Effector memory CD8-positive, alpha-beta T cell (primary cell): ENCODE measurements at places on chromosomes 5 and 9.

- peaks cover 58% of the 10 kb centered on the region for H3K27me3 ChIP-seq
- no peaks in the 10 kb centered on the region for H3K36me3 ChIP-seq
- no peak for DNase-seq
- H3K4me1 ChIP-seq, result no peaks in the 10 kb centered on the region
- H3K27ac ChIP-seq, result no peak overlapping the region
These were observed 171.2 kb downstream of the HSPA4 start for GRCh38 chr5:133222979-133223378.

DNA sequence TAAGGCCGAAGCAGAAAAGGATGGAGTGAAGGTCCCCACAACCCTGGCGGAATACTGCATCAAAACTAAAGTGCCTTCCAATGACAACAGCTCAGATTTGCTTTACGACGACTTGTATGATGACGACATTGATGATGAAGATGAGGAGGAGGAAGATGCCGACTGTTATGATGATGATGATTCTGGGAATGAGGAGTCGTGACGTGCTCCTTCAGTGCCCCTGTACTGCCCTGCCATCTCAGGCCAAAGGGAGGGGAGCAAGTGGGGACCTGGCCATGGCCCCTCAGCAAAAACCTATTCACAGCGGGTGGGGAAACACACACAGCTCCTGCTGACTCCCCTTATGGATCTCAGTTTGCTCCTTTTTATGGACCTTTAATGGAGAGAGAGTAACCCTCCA is 100.1 kb downstream of the UBE2R2 start:
- DNase-seq, result no peak
- H3K27ac ChIP-seq, result no peak overlapping the region
- H3K36me3 ChIP-seq, result peaks cover 39% of the 10 kb centered on the region
- H3K4me3 ChIP-seq, result no peak overlapping the region

GRCh38 chr9:113589890-113590289 is 126.4 kb downstream of the RGS3 start:
- H3K27ac ChIP-seq, result no peak overlapping the region
- DNase-seq, result no peak
- H3K4me3 ChIP-seq, result no peak overlapping the region

GRCh38 chr5:1503241-1504068 is 20.3 kb downstream of the LPCAT1 start:
- H3K36me3 ChIP-seq, result peaks cover 51% of the 10 kb centered on the region
- peaks cover 75% of the 10 kb centered on the region for H3K4me1 ChIP-seq
- peak overlapping the region; percentile 77 for H3K4me3 ChIP-seq
- H3K27ac ChIP-seq, result peak overlapping the region; percentile 92

- DNase-seq, result peak; percentile 9
- H3K27me3 ChIP-seq, result no peaks in the 10 kb centered on the region
- peak overlapping the region; percentile 82 for H3K4me3 ChIP-seq
These were observed 82.0 kb downstream of the PRRT1B start for GRCh38 chr9:131627326-131627647.

DNA sequence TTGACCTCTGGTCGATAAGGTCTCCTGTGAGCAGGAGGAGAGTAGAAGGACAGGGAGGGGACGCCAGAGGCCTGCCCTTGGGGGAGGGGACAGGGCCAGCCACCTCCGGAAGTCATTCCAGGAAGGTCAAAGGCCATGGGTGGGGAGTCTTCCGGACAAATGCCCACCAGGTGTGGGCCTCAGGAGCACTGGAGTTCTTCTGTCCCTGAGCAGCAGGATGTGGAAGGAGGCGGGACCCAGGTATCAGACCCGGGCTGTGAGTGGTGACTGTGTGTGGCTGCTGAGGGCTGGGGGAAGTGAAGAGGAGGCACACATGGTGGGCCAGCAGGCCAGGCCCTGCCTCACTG is 13.9 kb downstream of the FGF18 start:
- H3K36me3 ChIP-seq, result peaks cover 3% of the 10 kb centered on the region
- no peak for DNase-seq
- no peak overlapping the region for H3K4me3 ChIP-seq
- peaks cover 13% of the 10 kb centered on the region for H3K27me3 ChIP-seq
- no peaks in the 10 kb centered on the region for H3K4me1 ChIP-seq
- H3K27ac ChIP-seq, result peak overlapping the region; percentile 55

DNA sequence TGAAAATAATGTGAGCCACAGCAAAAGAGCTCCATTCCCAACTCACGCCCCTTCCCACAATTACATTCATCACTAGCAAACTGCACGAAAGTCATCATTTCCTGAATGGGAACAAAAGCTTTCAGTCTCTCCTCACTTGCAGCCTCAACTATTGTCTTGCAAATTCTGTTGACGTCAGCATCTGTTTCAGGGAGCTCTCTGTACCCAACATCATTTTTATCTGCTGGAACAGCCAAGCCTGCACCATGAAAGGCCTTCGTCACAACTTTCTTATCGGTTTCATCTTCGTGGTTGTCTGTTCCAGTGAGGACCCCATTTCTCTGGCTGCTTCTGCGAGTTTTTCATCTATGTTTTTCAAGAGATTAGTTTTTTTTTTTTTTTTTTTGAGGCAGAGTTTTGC is 14.3 kb upstream of the RNF130 start:
- peaks cover 3% of the 10 kb centered on the region for H3K36me3 ChIP-seq
- peaks cover 8% of the 10 kb centered on the region for H3K4me1 ChIP-seq
- peaks cover 42% of the 10 kb centered on the region for H3K27me3 ChIP-seq
- no peak for DNase-seq

DNA sequence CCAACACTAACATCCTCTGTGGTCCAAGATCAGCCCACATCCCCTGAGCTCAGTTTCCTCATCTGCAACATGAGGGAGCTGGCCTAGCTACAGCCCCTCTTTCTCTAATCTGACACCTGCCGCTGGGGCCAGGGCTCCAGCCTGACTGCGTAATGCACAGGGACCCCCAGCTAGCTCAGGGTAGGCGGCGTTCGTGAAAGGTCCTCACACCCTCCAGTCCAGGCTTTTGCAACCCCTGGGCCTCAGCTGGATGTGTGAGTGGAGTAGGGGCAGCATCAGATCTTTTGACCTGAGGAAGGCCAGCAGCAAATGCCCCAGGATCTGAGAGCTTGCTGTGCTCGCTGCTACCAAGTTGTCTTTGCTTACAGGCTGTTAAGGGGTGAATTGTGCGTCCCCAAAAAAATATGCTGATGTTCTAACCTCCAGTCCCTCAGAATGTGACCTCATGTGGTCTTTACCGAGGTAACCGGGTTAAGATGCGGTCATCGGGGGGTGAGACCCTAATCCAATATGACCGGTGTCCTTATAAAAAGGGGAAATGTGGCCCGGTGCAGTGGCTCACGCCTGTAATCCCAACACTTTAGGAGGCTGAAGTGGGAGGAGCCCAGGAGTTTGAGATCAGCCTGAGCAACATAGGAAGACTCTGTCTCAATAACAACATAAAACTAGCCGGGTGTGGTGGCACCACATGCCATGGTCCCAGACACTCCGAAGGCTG is 47.8 kb downstream of the PLPP7 start:
- no peak overlapping the region for H3K27ac ChIP-seq
- no peak overlapping the region for H3K4me3 ChIP-seq
- H3K4me1 ChIP-seq, result peaks cover 3% of the 10 kb centered on the region
- peaks cover 6% of the 10 kb centered on the region for H3K36me3 ChIP-seq
- peaks cover 3% of the 10 kb centered on the region for H3K27me3 ChIP-seq

- no peaks in the 10 kb centered on the region for H3K4me1 ChIP-seq
- DNase-seq, result peak; percentile 29
- no peak overlapping the region for H3K27ac ChIP-seq
- H3K4me3 ChIP-seq, result no peak overlapping the region
- H3K36me3 ChIP-seq, result peaks cover 11% of the 10 kb centered on the region
- H3K27me3 ChIP-seq, result no peaks in the 10 kb centered on the region
These were observed 54.2 kb downstream of the LRSAM1 start for GRCh38 chr9:127505396-127506116.

GRCh38 chr5:177997846-177998245 is 1.8 kb upstream of the PROP1 start:
- peaks cover 16% of the 10 kb centered on the region for H3K27me3 ChIP-seq
- DNase-seq, result no peak
- H3K27ac ChIP-seq, result no peak overlapping the region
- H3K4me1 ChIP-seq, result no peaks in the 10 kb centered on the region
- no peak overlapping the region for H3K4me3 ChIP-seq

GRCh38 chr9:93572221-93572620 is 4.2 kb upstream of the PHF2 start:
- H3K27me3 ChIP-seq, result no peaks in the 10 kb centered on the region
- peaks cover 18% of the 10 kb centered on the region for H3K4me1 ChIP-seq

DNA sequence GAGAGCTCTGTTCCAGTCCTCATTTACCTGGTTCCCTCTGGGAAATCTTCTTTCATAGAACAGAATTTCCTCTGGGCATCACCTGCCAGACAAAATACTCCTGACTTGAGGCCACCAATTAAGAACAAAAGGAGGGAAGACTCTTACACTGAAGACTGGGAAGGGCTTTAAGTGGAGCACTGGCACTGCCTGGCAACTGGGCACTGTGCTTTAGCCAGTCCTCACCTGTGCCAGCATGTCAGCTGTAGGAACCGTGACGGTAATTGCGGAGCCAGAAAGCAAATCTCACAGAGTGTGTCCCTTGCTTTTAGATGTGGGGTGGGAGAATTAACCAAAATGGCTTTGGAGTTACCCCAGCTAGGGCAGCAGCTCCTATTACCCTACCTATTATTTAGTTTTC is 40.6 kb downstream of the FAM219A start:
- no peaks in the 10 kb centered on the region for H3K36me3 ChIP-seq
- H3K4me1 ChIP-seq, result no peaks in the 10 kb centered on the region

DNA sequence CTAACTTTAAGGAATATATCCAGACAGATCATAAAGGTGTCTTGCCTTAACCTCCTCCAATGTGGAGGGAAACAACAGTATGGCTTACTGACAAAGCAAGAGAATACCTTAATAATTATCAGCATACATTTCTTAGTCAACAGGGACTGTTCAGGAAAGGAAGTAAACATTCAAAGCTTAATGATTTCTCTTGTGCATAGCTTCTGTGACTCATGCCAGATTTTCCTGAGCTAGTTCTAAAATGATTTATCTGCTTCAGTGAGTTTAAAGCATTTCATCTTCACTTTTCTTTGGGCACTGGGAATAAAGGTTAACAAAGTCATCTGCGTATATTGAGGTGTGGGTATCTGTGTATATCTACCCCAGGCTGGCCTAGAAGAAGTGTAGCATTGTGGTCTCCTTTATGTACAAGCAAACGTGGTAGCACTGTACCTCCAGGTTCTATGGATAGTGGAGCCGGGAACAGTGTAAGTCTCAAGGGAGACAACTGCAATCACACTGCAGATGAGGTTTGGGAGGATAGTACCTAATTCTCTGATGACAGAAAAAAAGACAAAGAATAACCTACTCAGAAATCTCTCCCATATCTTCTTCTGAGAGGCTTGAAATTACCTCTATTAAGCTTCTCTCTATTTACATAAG is 284.1 kb downstream of the HCN1 start:
- H3K27ac ChIP-seq, result no peak overlapping the region
- no peak for DNase-seq
- no peaks in the 10 kb centered on the region for H3K27me3 ChIP-seq
- H3K4me3 ChIP-seq, result no peak overlapping the region
- H3K36me3 ChIP-seq, result peaks cover 3% of the 10 kb centered on the region
- no peaks in the 10 kb centered on the region for H3K4me1 ChIP-seq

GRCh38 chr5:119524485-119524884 is 72.2 kb downstream of the HSD17B4 start:
- H3K4me1 ChIP-seq, result no peaks in the 10 kb centered on the region
- H3K36me3 ChIP-seq, result peaks cover 24% of the 10 kb centered on the region
- no peak overlapping the region for H3K4me3 ChIP-seq
- no peaks in the 10 kb centered on the region for H3K27me3 ChIP-seq

- no peak for DNase-seq
- no peak overlapping the region for H3K4me3 ChIP-seq
- peaks cover 7% of the 10 kb centered on the region for H3K27me3 ChIP-seq
- no peaks in the 10 kb centered on the region for H3K4me1 ChIP-seq
- no peaks in the 10 kb centered on the region for H3K36me3 ChIP-seq
- no peak overlapping the region for H3K27ac ChIP-seq
These were observed 419.4 kb upstream of the IRX4 start for GRCh38 chr5:2302169-2302568.

DNA sequence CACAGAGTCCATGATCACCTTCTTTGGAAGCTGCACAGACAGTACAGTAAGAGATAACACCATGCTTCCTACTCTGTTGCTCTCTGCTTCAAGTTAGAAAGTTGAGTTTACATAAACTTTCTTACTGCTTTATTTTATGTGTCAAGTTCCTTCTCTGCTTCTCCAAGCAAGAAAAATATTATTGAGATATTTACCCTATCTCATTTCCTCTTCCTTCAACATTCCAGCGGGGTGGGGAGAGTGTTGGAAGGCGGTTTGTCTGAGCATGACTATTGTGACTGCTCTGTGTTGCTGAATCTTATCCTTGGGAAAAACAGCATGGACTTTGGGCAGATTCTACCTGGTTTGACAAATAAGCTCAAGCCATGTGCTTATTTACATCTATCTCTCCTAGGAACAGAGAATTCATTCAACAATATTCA is 66.9 kb upstream of the EPB41L4A start:
- no peak overlapping the region for H3K27ac ChIP-seq
- H3K4me1 ChIP-seq, result no peaks in the 10 kb centered on the region
- no peak overlapping the region for H3K4me3 ChIP-seq
- DNase-seq, result no peak

- no peaks in the 10 kb centered on the region for H3K27me3 ChIP-seq
- no peaks in the 10 kb centered on the region for H3K4me1 ChIP-seq
- H3K27ac ChIP-seq, result no peak overlapping the region
- no peaks in the 10 kb centered on the region for H3K36me3 ChIP-seq
These were observed 171.1 kb downstream of the FSTL4 start for GRCh38 chr5:133441166-133441815.

DNA sequence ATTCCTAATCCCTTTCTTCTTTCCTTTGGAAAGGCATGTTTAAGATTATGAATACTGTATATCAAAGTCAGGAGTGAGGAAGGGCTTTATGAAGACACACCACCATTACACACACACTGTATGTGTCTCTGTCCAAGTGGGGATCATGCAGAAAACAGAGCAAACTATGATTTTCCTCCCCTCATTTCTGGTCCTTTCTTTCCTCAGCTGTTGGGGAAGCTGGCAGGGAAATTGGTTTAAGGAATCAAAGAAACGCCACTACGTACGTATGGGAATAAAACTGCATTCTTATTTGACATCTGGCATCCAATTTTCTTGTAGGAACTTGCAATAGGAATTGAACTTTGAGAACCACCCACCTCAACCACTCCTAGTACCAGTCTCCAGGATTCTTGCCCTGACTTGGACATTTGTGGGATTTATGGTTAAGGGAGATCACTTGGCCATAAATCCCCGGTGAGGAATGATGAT is 125.8 kb downstream of the PDE4D start:
- H3K4me3 ChIP-seq, result no peak overlapping the region
- H3K27ac ChIP-seq, result no peak overlapping the region
- H3K4me1 ChIP-seq, result no peaks in the 10 kb centered on the region
- peaks cover 3% of the 10 kb centered on the region for H3K36me3 ChIP-seq

GRCh38 chr9:1048811-1049210 is 1.3 kb upstream of the DMRT2 start:
- H3K27ac ChIP-seq, result no peak overlapping the region
- no peak for DNase-seq
- H3K4me1 ChIP-seq, result peaks cover 24% of the 10 kb centered on the region
- H3K4me3 ChIP-seq, result peak overlapping the region; percentile 83

- no peak for DNase-seq
- no peaks in the 10 kb centered on the region for H3K27me3 ChIP-seq
- H3K4me3 ChIP-seq, result no peak overlapping the region
- peaks cover 5% of the 10 kb centered on the region for H3K36me3 ChIP-seq
- H3K27ac ChIP-seq, result no peak overlapping the region
These were observed 191.1 kb downstream of the BNC2 start for GRCh38 chr9:16679327-16679821.
